ENCODE measurements at places on chromosomes 6 and 20.

DNA sequence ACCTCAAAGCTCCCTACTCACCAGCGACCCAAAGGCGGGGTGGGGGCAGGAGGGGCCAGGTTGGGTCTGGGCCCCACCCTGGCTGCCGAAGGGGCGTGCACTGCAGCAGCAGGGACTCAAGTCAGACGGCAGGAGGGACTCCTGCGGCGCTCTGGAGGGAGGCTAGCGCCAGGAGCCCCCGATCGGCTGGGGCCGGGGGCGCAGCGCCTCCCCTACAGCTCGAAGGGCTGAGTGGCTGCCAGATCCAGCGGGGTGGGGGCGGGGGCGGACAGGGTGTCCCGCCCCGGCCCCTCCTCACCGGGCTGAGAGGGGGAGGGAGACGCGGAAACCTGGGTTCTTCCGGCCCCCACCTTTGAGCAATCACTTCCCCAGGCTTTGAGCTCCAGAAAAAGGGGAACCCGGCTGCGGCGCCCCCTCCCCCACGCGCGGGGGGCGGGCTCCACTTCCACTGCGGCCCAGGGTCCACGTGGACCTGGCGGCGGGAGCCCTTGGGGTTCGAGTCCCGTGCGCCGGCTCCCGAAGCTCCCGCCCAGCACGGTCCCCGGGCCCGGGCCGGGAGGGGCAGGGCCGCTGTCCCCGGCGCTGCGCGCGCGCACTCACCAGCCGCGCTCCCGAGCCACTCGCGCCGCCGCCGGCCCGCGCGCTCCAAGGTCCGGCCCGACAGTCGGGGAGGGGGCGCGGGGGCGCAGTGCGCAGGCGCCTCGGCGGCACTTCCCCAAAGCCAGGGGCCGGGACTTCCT, at the start of gene RGS19:
Gene RGS19 (minus strand): TSS at position 246 of the 740 bp plus-strand sequence. CDS start 2,632 bp downstream, outside the sequence.
- DNase-seq = peak; percentile 42

- DNase-seq = no peak
These were observed 4.7 kb downstream of the RTEL1 start for GRCh38 chr20:63662813-63663189.

DNA sequence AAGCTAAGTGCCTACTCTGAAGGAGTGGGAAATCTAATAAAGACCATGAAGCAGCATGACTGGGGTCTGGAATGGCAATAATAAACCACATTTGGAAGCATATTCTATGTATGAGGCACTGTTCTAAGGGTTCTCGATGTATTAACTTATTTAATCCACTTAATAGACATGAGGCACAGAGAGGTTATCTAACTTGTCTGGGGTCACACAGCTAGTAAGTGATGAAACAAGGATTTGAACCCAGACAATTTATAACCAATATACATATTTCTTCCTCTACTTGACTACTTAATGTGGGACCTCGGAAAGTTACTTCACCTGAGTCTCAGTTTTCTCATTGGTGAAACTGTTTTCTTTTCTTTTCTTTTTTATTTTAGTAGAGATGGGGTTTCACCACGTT, 131.3 kb downstream of the PDSS2 start:
- no peak for DNase-seq

DNA sequence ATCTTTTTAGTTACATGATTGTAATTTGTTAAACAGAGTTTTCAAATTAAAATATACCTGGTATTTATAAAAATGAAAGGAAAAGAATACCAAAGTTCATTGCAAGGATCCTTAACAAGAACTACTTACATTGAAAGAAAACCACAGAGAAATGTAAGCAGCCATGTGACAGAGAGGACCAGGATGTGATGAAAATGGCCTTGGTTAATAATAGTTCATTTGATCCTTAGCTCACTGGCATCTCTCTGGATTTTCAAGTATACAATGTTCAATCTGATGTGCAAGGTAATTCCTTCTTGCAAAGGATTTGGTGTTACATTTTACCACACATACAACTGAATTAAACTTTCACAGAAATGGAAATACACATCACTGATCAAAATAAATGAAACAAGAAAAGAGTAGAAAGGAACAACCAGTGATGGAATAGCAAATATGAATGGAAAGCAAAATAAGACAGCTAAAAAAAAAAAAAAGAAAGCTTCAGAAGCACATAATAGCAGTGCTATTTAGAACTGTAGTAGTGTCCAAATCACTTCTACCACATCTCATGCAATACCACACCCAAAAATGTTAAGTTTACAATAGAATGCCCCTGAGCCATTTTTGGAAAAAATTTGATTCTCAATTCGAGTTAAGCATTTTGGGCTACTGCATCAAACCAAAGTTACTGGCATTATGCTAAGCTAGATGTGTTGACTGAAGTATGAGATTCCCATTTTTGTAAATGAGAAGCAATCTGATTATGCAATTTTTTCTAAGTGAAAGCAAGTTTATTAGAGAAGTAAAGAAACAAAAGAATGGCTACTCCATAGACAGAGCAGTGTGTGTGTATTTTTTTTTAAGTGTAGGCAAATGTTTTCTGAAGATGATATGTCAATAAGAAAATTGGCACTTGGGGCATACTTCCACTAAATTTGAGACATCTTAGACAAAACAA, 22.6 kb upstream of the HLA-A start:
- DNase-seq = no peak

- no peak for DNase-seq
These were observed 388.0 kb downstream of the GJA1 start for GRCh38 chr6:121823437-121823851.

DNA sequence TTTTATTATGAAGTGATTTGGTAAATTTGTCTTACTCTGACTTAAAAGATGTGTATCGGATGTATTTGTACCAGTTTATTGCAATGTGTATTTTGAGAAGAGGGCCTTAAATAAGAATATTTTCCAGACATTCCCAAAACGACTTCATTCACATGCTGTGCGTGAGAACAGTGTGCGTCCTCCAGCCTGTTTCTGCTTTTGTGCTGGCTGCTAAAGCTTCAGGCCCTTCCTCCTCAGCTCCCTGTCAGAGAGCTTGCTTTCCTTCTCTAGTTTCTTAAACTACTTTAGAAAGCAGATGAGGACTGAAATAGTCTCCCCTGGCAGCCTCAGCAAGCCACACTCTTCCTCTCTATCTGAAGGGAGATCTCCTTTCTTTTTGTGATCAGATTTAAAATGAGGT, 157.8 kb downstream of the SAMD5 start:
- DNase-seq = no peak

GRCh38 chr6:106608080-106608668, 21.1 kb downstream of the RTN4IP1 start:
- DNase-seq = no peak

- DNase-seq = no peak
These were observed 71.3 kb upstream of the GNRH2 start for GRCh38 chr20:2972126-2972525.

- no peak for DNase-seq
These were observed 69.9 kb downstream of the HACE1 start for GRCh38 chr6:104789770-104790190.

GRCh38 chr6:80183019-80183795, 76.7 kb downstream of the BCKDHB start:
- DNase-seq = no peak

DNA sequence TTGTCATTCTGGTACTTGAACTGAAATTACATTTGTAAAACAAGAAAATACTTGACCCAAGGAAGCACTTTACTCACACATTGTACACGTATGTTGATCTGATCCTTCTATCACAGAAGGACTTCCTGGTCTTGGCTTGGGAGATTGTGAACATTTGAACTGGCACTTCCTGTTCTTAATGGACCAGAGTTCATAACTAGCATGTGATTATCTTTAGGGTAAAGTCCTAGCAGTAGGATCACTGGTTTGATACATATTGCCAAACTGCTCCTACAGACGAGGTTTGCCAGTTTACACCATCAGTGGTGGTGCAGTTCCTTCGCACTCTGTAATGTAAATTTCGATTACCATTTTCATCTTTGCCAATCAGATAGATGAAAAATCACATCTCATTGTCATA, 12.7 kb downstream of the HECA start:
- no peak for DNase-seq

- DNase-seq = no peak
These were observed 492.5 kb upstream of the MANEA start for GRCh38 chr6:95084867-95085266.

- DNase-seq = no peak
These were observed 14.4 kb downstream of the ABHD12 start for GRCh38 chr20:25376236-25376635.

GRCh38 chr6:43489277-43490072, 12.1 kb downstream of the TJAP1 start:
- DNase-seq = no peak
